ENCODE measurements at places on chromosomes 4 and X.

DNA sequence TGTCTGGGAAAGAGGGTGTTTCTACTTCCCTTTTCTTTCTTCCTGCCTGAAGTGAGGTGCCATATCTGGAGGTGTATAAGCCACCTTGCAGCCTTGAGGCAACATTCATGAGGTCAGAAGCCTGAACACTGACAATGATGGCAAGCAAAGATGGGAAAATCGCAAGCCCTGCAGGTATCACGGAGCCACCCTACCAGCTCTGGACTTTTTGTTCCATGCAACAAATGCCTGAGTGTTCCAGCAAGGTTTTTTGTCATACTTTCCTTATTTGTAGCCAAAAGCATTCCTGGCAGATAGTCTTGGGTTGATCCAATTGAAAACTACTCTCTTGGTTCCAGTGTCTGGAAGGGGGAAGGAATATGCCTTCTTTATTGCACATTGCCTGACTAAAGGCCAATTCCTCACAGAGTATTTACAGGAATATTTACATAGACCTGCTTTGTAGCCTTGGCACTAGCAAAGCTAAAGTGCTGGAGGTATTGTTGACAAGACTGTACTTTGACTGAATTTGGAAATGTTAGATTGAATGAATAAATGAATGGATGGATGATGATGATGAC is 14.4 kb upstream of the SOD3 start:
- no peak for DNase-seq
- H3K4me1 ChIP-seq: peaks cover 29% of the 10 kb centered on the region
- H3K27me3 ChIP-seq: no peaks in the 10 kb centered on the region
- H3K27ac ChIP-seq: no peak overlapping the region

DNA sequence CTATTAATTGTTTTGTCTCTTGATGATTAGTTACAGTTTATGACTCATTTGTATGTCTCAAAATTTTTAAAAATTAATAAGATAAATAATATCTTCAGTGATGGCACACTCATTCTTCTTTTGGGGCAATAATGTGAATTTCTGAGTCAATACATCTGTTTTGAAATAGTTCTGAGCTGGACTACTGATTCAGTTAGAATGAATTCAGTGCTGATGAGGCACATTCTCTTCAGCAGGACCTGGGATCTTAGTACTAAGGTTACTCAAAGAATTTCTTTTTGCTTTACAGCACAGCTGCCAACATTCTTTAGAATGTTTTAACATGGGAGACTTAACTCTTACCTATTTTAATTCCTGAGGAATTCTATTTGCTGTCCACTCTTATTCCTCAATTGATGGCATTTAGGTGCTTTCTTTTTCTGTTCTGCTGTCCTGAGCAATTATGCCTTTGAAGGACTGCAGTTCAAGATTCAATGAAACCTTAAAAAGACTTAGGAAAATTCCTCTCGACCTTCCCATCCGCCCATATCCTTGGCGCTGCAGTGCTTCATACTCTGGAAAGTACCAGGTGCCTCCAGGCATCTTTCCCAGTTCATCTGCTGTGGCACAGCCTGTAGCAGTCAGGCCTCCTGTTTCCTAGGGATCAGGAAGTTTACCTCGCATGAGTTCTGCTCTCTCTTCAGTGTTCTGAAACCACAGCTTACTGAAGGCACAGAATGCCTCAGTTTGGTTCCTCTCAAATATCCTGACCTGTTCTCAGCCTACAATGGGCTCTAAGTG is 213.7 kb downstream of the FSTL5 start:
- no peak for DNase-seq
- no peak overlapping the region for H3K4me3 ChIP-seq
- H3K27ac ChIP-seq: no peak overlapping the region
- H3K4me1 ChIP-seq: no peaks in the 10 kb centered on the region
- no peaks in the 10 kb centered on the region for H3K27me3 ChIP-seq
- H3K36me3 ChIP-seq: no peaks in the 10 kb centered on the region

- no peak overlapping the region for H3K4me3 ChIP-seq
- no peaks in the 10 kb centered on the region for H3K4me1 ChIP-seq
- no peaks in the 10 kb centered on the region for H3K36me3 ChIP-seq
- DNase-seq: peak; percentile 58
- H3K27ac ChIP-seq: no peak overlapping the region
- H3K27me3 ChIP-seq: peaks cover 9% of the 10 kb centered on the region
Observed at GRCh38 chrX:56733459-56734046, 4.5 kb downstream of the NBDY start.

DNA sequence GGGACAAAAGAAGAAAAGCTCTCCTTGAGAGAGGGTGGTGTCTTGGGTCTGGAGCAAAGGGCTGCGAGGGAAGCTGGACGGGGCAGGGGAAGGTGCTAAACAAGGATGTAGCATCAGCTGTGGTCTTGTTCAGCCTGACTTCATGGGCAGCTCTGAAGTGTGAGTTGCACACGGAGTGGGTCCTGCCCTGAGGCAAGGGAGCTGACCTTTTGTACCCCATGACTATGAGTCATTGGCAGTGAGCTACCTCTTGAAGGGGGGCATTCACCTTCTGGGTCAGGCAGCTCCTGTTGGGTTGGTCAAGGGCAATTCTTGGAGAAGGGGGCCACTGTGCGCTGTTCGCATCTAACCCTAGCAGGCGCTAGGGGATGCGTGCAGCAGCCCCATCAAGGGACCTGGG is 151.8 kb downstream of the SMIM20 start:
- H3K36me3 ChIP-seq: no peaks in the 10 kb centered on the region
- H3K27ac ChIP-seq: no peak overlapping the region
- no peaks in the 10 kb centered on the region for H3K27me3 ChIP-seq
- H3K4me1 ChIP-seq: peaks cover 4% of the 10 kb centered on the region
- DNase-seq: no peak

DNA sequence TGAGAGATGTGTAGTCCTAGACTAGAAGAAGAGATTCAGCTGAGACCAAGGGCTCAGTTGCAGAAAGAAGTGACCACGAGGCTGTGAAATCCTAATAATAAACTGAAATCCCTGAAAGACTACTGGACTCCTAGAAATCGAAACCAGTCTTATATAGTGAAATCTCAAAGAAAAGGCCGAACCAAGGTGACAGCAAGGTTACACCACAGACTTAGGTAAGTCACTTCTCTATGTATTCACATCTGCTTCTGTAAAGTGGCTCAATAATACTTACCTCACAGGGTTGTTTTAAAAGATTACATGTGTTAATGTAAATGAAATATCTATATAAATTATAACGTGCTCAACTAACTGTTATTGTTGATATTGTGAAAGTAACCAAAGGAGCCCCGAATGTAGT is 60.3 kb downstream of the ARSJ start:
- no peak overlapping the region for H3K4me3 ChIP-seq
- peaks cover 25% of the 10 kb centered on the region for H3K4me1 ChIP-seq
- peak overlapping the region; percentile 25 for H3K27ac ChIP-seq

- no peaks in the 10 kb centered on the region for H3K4me1 ChIP-seq
- DNase-seq: no peak
- no peaks in the 10 kb centered on the region for H3K27me3 ChIP-seq
Observed at GRCh38 chr4:46506876-46507275, 116.9 kb upstream of the GABRA2 start.

GRCh38 chr4:48051078-48051477 is 34.5 kb downstream of the NIPAL1 start:
- no peak for DNase-seq
- no peak overlapping the region for H3K4me3 ChIP-seq
- H3K27me3 ChIP-seq: peaks cover 12% of the 10 kb centered on the region
- no peaks in the 10 kb centered on the region for H3K4me1 ChIP-seq
- no peaks in the 10 kb centered on the region for H3K36me3 ChIP-seq
- H3K27ac ChIP-seq: no peak overlapping the region

DNA sequence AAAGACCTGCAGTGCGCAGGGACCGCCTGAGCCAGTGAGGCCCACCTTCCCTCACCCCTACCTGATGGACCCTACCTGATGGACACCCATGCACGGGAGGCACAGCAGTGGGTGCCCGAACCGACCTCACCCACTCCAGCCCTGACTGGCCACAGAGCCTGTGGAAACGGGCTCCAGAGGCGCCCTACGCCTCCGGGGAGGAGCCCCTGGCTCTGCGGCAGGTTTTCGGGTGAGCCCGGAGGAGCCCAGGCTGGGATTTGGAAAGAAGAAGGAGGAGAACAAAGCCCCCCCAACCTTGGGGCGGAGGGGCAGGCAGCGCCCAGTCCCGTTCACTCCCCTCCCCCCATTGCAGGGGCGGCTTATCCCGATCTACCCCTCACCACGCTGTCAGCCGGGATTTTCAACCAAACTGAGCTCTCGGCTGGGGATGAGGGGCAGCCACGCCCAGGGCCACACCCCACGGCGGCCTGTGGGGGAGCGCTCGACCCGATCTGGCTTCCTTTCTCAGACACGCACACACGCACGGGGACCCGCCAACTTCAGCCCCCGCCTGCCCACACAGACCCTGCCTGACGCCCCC is 675 bp downstream of the L1CAM start:
- H3K27ac ChIP-seq: no peak overlapping the region
- no peaks in the 10 kb centered on the region for H3K36me3 ChIP-seq
- no peak overlapping the region for H3K4me3 ChIP-seq
- H3K4me1 ChIP-seq: no peaks in the 10 kb centered on the region
- no peak for DNase-seq

DNA sequence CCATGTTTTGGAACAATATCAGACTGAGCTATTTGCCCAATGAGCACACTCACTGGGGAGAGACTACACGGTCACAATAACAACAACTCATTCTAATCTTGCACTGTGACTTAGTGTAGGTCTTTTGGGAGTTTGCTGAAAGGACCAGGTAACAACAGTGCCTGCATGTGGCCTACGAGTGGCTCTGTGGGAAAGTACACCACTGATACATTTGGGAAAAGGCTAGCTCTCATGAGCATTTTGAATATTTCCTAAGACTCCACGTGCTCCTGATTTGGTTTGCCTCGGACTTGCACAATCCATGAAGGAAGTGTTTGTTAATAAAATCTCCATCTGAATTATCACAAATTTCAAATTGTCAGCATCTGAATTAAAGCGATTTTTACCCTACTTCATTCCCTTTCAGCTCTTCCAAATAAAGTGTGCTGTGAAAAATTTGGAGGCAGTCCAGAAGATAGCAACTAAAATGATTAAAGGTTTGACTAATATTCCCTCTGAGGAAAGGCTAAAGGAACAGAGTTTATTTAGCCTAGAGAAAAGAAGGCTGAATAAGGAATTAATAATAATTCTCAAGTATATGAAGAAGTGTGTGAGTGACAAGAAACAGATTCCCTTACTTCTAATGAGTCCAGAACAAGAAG is 406.4 kb downstream of the PPARGC1A start:
- no peak overlapping the region for H3K4me3 ChIP-seq
- no peak overlapping the region for H3K27ac ChIP-seq
- no peaks in the 10 kb centered on the region for H3K27me3 ChIP-seq
- no peak for DNase-seq

DNA sequence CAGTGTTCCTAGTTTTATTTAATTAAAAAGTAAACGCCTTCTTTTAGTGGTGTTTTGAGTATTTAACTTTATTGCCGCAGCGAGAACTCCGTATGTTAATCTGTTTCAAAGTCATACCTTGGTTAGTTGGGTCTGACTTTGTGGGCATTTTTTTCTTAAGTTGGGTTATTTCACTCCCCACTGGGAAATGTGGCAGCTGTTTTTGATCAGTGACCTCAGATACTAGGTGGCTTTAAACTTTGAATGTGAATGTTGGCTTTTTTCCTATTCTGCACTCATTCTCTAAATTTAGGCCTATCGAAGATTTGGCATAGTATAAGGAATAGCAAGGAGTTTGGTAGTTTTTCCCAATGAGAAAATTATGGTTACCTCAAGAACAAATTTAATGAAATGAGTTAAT is 85.9 kb downstream of the FIP1L1 start:
- no peak overlapping the region for H3K27ac ChIP-seq
- no peak overlapping the region for H3K4me3 ChIP-seq
- peaks cover 8% of the 10 kb centered on the region for H3K36me3 ChIP-seq
- no peak for DNase-seq
- no peaks in the 10 kb centered on the region for H3K27me3 ChIP-seq

- H3K27ac ChIP-seq: no peak overlapping the region
- no peak overlapping the region for H3K4me3 ChIP-seq
- no peaks in the 10 kb centered on the region for H3K36me3 ChIP-seq
- no peak for DNase-seq
- no peaks in the 10 kb centered on the region for H3K27me3 ChIP-seq
Observed at GRCh38 chr4:72365016-72365415, 204.0 kb downstream of the ADAMTS3 start.

DNA sequence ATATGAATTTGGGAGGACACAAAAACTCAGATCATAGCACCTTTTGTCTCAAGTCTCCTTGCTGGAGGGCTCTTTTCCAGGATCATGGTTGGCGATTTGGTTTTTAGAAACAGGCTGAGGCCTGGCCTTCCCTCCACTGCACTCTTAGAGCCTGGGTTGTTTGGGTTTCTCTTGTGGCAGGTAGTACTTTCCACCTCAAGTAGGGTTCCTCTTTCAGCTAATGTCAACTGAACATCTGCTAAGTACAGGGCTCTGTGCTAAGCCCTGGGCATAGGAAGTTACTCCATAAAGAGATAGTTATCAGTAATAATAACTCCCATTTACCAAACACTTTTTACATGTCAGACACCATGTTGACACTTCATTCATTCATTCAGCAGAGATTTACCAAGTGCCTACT is 28.2 kb upstream of the APLN start:
- H3K27ac ChIP-seq: no peak overlapping the region
- no peaks in the 10 kb centered on the region for H3K27me3 ChIP-seq
- no peaks in the 10 kb centered on the region for H3K36me3 ChIP-seq
- DNase-seq: no peak
- peaks cover 7% of the 10 kb centered on the region for H3K4me1 ChIP-seq
- no peak overlapping the region for H3K4me3 ChIP-seq

DNA sequence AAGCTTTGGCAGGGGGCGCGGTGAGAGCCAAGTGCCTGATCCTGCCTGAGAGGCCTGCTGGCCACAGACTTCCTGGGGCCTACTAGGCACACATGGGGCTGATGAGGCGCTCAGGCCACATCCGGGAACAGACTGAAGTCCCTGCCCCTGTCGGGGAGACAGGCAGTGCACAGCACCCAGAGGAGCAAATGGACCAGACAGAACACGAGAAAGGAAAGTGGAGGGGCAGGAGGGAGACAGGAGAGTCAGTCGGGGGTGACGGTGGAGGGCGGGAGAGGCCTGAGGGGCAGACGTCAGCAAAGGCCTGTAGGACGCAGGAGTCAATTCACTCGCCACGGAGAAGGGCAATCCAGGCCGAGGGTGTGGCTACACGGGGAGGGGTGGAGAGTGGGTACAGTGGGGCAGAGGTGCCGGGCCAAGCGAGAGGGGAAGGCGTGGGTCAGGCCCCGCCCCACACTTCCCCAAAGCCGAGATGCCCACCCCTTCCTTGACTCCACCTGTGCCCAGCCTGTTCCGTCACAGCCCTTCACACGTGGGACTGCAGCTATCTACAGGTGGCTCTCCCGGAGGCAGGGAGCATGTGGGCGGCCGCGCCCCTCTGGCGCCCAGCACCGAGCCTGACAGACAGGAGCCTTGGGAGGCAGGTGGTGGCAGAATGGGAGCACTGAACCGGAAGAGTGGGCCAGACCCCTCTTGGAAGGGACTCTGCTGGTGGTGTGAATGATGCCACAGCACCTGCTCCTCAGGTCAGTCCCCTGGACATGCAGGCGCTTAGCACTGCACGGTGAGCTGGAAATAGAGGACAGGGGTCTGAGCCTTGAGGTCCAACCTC is 20.5 kb downstream of the NOP14 start:
- DNase-seq: peak; percentile 72
- peaks cover 92% of the 10 kb centered on the region for H3K36me3 ChIP-seq
- H3K27ac ChIP-seq: no peak overlapping the region
- H3K4me1 ChIP-seq: no peaks in the 10 kb centered on the region
- no peak overlapping the region for H3K4me3 ChIP-seq
